ENCODE measurements at places on chromosomes 13 and 19. TPM values are rescaled to one million over a fixed set of nuclear protein-coding genes. Genes with fewer than 3 reads are reported as not detected.

Gene IFNL3
- total RNA-seq, result not detected

Gene SOX21
- not detected for total RNA-seq

Gene TMEM145
- total RNA-seq, result not detected

Gene FAM83E
- total RNA-seq, result not detected

Gene KIR3DL2
- total RNA-seq, result not detected
